ENCODE measurements at places on chromosomes 4 and X.

DNA sequence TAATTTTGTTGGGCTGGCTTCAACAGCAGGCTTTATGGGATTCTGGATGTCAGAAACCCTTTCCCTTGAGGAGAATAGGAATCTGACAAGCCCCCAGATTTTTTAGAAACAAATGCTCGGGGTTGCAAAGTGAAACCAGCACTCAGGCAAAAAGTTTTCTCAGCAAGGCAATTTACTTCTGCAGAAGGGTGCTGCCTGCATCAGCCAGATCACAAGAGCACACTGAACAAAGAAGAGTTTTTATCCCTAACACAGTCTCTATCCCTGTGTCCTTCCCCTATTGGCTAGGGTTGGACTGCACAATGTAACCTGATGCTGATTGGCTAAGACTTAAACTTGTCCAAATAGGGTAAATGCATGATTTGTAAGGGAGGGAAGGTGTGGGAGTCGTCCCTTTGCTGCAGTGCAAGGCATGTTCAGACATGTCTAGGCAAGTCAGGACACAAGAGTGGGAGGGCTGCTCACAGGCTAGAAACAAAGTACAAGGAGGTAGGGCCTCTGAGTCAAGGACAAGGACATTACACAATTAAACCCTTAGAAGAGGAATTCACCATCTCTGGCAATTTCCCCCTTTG lies 175.8 kb downstream of the CCNG2 start:
- no peak for DNase-seq

DNA sequence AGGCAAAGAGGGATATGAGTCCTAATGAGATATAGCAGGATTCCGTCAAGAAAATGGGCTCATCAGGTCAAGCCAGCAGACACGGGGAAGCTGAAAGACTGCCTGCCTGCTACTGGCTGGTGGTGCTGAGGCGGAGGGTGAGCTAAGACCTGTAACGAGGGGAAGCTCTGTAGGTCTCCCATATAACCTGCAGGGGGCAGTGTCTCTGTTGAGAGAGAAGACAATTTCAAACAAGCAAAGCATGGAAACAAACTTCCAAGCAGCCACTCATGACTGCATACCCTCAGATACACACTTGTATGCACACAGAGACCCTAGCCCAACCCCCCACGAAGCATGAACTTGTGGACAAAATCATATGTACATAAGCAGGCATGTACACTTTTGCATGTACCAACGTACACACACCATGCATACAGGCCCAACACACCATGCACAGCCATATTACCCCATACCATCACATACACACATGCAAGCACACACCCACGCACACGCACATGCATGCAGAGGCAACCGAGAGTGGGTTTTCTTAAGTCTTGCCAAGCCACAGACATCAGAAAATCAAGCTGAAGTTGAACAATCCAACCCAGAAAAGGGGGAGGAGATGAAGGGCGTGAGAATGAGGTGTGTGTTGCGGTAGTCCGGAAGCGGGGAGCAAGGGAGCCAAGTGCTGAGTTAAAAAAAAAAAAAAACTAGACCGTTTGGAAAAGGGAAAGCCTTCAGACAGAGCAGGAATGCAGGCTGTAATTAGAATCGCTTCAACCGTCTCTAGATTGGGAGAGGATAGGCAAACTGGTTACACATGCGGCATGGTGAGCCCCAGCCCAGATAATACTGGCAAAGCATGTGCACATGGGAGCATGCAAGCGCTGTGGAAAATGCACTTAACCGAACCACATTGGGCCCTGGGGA lies 71.0 kb downstream of the PJA1 start:
- DNase-seq, result no peak

DNA sequence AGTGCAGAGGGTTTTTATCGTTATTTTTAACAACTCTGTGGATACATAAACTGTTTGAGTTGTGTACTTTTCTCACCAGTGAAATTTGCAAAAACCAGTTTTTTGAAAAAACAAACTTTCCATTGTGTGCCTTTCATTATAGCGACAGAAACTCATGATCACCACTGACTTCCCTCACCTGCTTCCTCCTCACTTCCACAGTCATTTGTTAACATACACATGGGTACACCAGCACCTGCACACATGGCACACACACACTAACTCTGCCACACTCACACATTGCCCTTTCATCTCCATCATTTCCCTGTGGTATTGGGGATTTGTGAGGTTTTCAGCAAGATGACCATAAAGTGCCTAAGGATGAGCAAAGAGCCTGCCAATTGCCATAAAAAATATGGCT lies 20.6 kb downstream of the CLDN22 start:
- no peak for DNase-seq

DNA sequence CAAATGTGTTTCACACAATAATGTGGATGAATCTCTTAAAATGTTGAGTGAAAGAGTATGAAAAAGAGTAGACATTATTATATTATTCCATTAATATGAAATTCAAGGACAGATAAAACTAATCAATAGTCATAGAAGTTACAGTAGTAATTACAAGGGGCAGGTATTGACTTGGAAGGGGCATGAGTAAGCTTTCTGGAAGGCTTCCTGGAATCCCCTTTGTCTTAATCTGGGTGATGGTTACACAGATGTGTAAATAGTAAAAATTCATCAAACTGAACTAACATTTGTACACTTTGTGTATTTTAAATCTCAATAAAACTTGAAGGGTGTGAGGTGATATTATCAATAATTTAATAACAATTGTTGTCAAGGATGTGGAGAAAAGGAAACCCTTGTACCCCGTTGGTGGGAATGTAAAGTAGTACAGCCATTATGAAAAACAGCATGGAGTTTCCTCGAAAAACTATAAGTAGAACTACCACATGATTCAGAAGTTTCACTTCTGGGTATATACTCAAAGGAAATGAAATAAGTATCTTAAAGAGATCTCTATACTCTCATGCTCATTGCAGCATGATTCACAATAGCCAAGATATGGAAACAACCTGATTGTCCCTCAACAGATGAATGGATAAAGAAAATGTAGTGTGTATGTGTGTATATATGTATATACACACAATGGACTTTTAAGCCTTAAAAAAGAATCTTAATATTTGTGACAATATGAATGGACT lies 96.9 kb upstream of the MID1IP1 start:
- no peak for DNase-seq

GRCh38 chrX:124820738-124821137 lies 474.4 kb downstream of the SH2D1A start:
- DNase-seq, result no peak

GRCh38 chrX:149631234-149632165 lies at the start of gene TMEM185A:
Gene TMEM185A (minus strand): TSS chrX:149631792. CDS start chrX:149631580, 212 bp downstream.
- DNase-seq, result peak; percentile 43

DNA sequence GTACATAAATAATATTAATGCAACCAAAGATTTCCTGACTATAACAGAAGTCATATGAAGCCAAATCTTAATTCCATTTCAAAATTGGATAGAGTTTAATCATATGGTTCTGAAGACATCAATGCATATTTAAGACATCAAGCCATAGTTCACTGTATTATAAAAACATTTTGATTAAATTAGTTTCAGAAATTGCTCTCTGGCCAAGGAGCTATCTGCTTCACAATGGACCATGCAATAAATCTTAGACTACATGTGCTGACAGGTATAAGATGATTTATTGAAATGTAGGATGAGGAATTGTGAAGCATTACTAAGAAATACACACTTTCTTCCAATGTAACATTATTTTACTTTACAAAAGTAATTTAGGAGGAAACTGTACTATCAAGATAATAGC lies 81.6 kb downstream of the MID1 start:
- no peak for DNase-seq

GRCh38 chrX:118734909-118735308 lies 7.5 kb downstream of the IL13RA1 start:
- no peak for DNase-seq

DNA sequence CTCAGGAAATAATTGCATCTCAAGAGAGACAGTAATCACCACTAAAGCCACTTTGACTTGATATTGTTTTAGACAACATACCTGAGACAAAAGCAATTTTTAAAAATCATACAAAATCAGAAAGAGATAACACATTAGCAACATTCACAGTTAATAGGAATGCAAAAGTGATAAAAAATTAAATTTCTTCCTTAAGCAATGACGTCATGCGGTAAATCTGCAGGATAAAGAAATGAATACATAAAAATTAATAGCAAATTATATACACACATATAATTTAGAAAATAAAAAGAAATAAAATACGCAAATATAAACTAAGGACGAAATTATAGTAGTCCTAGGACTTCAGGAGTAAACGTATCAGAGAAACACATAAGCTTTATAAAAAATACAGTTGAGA lies 866.5 kb upstream of the PRKX start:
- no peak for DNase-seq

DNA sequence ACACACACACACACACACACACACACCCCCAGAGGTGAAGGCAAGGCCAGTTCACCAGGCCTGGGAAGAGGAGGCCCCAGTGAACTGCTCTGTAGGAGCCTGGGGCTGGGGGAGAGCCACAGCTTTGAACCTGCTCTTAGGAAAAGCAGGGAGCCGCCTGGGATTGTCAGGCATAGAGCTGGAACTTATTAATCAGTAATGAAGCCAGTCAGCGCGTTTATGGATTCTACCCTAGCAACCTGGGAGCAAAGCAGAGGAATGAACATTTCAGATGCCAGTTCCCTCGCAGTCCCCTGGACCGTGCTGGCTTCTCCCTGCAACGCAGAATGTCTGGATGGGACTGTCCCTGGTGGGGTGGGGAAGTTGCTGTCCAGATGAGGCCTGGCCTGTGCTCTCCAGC lies 45.3 kb upstream of the DDX3X start:
- no peak for DNase-seq

DNA sequence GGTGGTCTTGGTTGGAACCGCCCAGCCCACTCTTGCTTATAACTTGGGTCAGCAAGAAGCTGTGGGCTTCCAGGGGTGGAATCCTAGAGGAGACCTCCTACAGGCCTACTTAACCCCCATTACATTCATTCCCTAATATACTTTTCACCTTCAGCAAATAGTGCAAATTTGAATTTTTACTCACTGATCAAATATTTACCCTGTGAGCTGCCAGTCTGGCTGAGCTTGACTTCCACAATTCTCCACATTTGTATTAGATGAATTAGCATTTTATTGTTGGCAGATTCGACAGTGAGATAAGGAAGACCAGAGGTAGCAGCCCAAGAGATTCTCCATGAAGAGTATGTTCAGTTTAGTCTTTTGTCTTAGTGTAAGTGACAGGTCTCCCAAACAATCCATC lies 199.6 kb downstream of the BCOR start:
- no peak for DNase-seq

DNA sequence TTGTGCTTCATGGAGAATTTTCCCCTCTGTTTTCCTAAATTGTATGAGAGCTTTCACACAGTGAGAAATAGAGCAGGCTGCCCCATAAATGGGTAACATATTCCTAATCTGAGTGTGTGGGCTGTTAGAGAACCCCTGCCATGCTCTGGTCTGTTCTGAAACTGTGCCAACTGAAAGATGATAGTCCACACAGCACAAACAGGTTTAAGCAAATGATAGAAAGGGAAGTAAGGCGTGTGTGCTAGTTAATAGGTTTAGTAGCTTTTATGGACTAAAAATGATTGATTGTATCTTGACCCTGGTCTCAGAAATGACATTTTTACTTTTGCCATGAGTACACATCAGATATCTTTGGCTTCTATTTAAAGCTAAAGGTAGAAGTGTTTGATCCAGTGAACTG lies 106.2 kb downstream of the PRRG1 start:
- no peak for DNase-seq

GRCh38 chrX:148620023-148620422 lies 119.6 kb downstream of the AFF2 start:
- DNase-seq, result no peak

- no peak for DNase-seq
Measured at GRCh38 chr4:119647558-119647957, 19.0 kb upstream of the PDE5A start.

- no peak for DNase-seq
Measured at GRCh38 chr4:176380352-176381157, 60.8 kb downstream of the SPCS3 start.

DNA sequence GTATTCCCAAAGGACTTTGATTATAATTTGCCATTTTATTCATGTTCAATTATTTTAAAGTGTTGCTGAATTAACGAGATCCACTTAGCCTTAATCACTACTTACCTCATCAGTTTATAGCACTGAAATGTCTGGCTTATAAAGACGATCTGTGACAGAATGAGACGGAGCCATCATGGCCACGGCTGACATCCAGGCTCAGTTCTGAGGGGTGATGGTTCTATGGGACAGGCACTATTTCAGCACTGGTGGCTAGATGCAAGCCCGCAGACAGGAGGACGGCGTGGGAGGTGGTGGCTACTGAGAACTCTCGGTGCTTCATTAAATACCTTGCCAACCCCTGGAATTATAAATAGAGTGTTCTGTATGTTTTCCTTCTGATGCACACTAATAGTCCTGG lies 1084.2 kb upstream of the TENM3 start:
- DNase-seq, result no peak

- no peak for DNase-seq
Measured at GRCh38 chr4:14008494-14008893, 381.0 kb upstream of the BOD1L1 start.

- no peak for DNase-seq
Measured at GRCh38 chr4:7311205-7311604, 118.9 kb downstream of the SORCS2 start.

- DNase-seq, result no peak
Measured at GRCh38 chr4:174058846-174059245, 224.6 kb downstream of the FBXO8 start.

DNA sequence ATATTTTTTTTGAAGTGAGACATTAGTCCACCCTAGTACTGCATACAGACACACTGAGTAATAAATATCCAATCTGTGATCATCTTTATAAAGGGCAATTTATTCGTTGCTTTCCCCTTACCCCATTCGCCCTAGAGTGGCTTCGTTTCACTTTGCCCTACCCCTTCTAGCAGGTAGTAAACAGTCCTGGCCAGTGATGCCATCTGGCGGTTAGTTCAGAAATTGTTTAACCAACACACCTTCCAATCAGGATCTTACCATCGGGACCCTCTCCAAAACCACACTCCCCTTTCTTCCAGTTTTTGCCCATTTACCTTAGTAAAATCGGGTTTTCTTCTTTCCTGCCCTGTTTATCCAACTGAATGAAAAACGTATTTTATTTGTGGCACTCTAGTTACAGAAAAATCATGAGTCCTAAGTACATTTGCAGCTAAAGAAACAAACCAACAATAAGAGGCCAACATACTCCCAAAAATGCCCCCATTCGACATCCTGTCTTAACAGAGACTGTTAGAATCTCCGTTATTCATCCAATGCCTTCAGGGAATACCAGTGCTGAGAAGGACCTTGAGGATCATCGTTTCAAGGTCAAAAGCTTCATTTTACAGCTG lies 2.2 kb downstream of the PPA2 start:
- DNase-seq, result peak; percentile 46

DNA sequence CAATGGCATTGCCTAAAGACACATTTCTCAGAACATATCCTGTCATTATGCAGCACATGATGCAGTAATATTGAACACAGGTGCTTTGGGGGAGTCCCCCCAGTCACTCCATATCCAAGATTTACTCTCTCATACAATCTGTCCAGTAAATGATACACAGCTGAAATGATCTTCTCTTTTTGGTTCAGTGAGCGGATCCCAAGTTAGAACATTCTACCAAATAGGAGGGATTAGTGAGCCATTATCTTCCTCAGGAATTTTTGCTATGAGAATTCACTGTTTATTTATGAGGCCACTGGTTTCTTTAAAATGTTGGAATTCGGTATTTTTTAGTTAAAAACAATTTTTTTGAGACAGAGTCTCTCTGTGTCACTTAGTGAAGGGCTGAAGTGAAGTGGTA lies 96.5 kb downstream of the TRAPPC11 start:
- no peak for DNase-seq

GRCh38 chrX:150547375-150548115 lies 20.9 kb upstream of the MTM1 start:
- no peak for DNase-seq

- no peak for DNase-seq
Measured at GRCh38 chr4:8594097-8595038, 1.8 kb downstream of the CPZ start.

All from central memory CD8-positive, alpha-beta T cell (primary cell).